ENCODE measurements at places on chromosomes 5 and 9. TPM values are rescaled to one million over a fixed set of nuclear protein-coding genes. Genes with fewer than 3 reads are reported as not detected.

CMYA5 gene
- total RNA-seq = 0.09 TPM

COL27A1 gene
- total RNA-seq = 48.6 TPM

LRRC19 gene
- total RNA-seq = not detected

CDH6 gene
- total RNA-seq = not detected

RNF180 gene
- total RNA-seq = 5.6 TPM

All from endothelial cell of umbilical vein (primary cell).